ENCODE measurements at places on chromosomes 11 and 22. TPM values are rescaled to one million over a fixed set of nuclear protein-coding genes. Genes with fewer than 3 reads are reported as not detected.

The SLC29A2 gene
- 5.7 TPM for total RNA-seq

The RFPL2 gene
- total RNA-seq: 0.13 TPM

The GSTT2B gene
- total RNA-seq: 0.43 TPM

The RAB30 gene
- 5.1 TPM for total RNA-seq

The CCDC157 gene
- total RNA-seq: 2.6 TPM

The CDC42BPG gene
- total RNA-seq: 1.7 TPM

All from A549 treated with GW870086 at 1 μM for 4 hours (cell line).